ENCODE measurements at places on chromosomes 2 and 18. TPM values are rescaled to one million over a fixed set of nuclear protein-coding genes. Genes with fewer than 3 reads are reported as not detected.

TUBA4A gene
- 27.5 TPM for total RNA-seq

LIPG gene
- total RNA-seq, result 10.2 TPM

AMER3 gene
- total RNA-seq, result 20.6 TPM

CAB39 gene
- total RNA-seq, result 60.3 TPM

- H3K4me3 ChIP-seq, result no peak overlapping the region
- H3K4me1 ChIP-seq, result peaks cover under 1% of the 10 kb centered on the region
- DNase-seq, result no peak
- H3K27me3 ChIP-seq, result peaks cover 4% of the 10 kb centered on the region
These were observed 63.4 kb upstream of the GPC1 start for GRCh38 chr2:240372101-240372500.

DNA sequence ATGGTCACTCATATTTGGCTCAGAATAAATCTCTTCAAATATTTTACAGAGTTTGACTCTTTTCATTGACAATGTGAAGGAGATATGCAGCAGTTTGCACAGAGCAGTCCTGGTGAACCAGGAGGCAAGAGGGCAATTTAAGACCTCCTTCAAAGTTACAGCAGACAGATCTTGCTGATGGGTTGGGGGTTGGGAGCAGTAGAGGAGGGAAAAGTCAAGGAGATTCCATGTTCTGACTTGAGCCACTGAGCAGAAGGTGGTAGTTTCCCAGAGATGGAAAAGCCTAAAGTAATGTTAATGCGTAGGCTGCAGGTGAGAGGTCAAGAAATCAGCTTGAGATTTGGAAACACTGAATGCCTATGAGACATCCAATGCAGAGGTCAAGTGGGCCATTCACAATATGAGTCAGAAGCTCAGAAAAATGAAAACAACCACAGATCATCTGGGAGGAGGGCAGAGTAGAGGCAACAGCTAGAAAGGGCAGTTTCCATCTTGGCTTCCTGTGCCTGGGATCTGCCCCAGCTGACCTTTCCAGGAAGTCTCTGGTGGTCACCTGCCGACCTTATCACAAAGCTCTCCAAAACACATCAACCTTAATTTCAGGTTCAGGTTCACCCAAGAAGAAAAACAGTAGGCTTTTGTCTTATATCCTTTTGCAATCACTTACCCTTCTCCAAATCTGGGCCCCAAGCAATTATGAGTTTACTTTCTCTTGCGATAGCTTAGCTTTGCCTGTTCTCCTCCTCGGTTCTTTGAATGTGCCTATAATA lies 197.5 kb upstream of the ARL4C start:
- no peak overlapping the region for H3K4me3 ChIP-seq
- DNase-seq, result no peak
- peaks cover 12% of the 10 kb centered on the region for H3K4me1 ChIP-seq

DNA sequence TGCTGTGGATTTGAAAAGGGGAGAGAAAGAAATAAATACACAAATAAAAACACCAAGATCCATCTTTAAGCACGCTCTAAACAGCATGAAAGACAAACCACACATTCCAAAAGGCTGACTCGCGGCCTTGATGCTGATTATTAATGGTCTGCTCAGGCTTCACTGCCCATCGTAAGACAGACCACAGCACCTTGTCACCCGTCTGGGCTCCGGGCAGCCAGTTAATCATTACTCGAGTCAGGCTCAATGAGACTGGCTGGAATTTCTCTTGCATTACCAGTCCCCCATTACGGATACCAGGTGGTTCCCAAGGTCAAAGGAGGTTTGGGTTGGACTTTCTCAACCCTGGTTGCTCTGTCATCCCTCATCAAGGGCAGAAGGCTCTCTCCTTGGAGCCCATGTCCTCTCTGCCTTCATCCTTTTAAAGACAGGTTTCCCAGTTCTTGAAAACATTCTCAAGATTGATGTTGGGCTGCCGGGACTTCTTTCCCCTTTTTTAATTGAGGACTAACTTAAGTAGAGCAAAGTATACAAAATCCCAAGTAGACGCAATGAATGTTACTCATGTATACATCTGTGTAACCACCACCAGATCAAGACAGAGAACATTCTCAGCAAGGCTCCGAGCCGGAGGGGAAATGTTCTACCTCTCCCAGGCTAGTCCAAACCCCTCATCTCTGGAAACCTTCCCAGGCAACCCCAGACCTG lies 8.1 kb downstream of the SMAD7 start:
- H3K4me1 ChIP-seq, result peaks cover 66% of the 10 kb centered on the region
- no peak overlapping the region for H3K27ac ChIP-seq
- H3K4me3 ChIP-seq, result no peak overlapping the region
- no peak for DNase-seq
- H3K36me3 ChIP-seq, result no peaks in the 10 kb centered on the region

DNA sequence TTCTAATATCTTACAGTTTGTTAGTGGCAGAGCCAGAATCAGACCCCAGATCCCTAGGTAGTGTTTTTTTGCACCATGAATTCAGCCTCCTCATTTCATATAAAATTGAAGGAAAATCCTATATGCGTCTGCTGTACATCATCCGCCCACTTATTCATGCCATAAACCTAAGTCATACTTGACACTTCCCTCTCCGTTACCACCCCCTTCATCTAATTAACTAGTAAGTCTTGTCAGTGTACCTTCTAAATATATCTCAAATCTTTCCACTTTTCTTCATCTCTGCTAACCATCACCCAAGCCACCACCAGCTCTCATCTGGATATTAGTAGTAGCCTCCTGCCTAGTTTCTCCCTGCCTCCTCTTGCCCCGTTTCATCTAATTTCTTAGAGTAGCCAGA lies 248.7 kb upstream of the SIX3 start:
- H3K27me3 ChIP-seq, result peaks cover 6% of the 10 kb centered on the region
- H3K4me1 ChIP-seq, result peaks cover 18% of the 10 kb centered on the region
- H3K4me3 ChIP-seq, result no peak overlapping the region
- H3K27ac ChIP-seq, result no peak overlapping the region
- no peaks in the 10 kb centered on the region for H3K36me3 ChIP-seq
- DNase-seq, result no peak

GRCh38 chr2:119859528-119859927 lies 99.8 kb downstream of the PTPN4 start:
- H3K27ac ChIP-seq, result no peak overlapping the region
- peaks cover 30% of the 10 kb centered on the region for H3K4me1 ChIP-seq
- DNase-seq, result no peak
- H3K36me3 ChIP-seq, result no peaks in the 10 kb centered on the region

DNA sequence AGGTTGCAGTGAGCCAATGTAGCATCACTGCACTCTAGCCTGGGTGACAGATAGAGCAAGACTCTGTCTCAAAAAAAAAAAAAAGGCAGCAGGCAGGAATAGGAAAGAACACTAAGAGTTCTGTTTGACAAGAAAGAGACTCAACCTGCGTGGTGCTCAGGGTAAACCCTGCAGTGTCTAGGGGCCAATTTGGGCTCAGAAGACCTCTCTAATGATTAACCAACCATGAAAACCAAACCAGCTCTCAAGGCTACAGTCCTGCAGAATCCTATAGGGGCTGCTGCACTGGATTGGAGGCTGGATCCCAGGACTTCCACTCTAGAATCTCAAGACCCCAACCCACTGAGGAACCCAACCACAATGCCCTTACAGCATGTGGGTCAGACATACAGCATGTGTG lies 2.4 kb downstream of the TRABD2A start:
- no peak for DNase-seq
- peaks cover 8% of the 10 kb centered on the region for H3K36me3 ChIP-seq
- H3K4me3 ChIP-seq, result no peak overlapping the region
- H3K27me3 ChIP-seq, result peaks cover 26% of the 10 kb centered on the region
- H3K4me1 ChIP-seq, result peaks cover 12% of the 10 kb centered on the region
- H3K27ac ChIP-seq, result no peak overlapping the region

- H3K27me3 ChIP-seq, result no peaks in the 10 kb centered on the region
- H3K36me3 ChIP-seq, result no peaks in the 10 kb centered on the region
- H3K4me1 ChIP-seq, result no peaks in the 10 kb centered on the region
These were observed 23.7 kb downstream of the RASGRP3 start for GRCh38 chr2:33500177-33500576.

DNA sequence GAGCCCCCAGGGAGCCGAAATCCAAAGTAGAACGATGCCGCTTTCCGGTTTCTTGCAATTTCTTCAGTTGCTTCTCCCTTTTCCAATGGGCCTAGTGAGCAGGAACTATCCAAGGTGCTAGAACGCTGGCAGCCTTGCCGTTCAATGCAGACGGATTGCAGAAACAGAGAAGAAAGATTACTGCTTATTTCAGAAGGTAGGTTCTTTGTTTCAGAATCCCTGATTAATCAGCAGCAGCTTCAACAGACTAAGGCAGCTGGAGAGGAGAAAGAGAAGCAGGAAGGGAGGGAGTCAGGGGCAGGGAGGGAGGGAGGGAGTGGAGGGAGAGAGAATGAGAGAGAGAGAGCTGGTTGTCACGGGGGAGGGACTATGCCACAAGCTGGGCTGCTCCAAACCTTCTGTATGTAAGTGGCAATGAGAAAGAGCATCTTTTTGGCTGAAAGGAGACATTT lies 576 bp downstream of the NYAP2 start:
- peak overlapping the region; percentile 100 for H3K27ac ChIP-seq
- peaks cover 6% of the 10 kb centered on the region for H3K27me3 ChIP-seq
- peak overlapping the region; percentile 88 for H3K4me3 ChIP-seq
- peak; percentile 41 for DNase-seq
- H3K36me3 ChIP-seq, result no peaks in the 10 kb centered on the region
- peaks cover 38% of the 10 kb centered on the region for H3K4me1 ChIP-seq

DNA sequence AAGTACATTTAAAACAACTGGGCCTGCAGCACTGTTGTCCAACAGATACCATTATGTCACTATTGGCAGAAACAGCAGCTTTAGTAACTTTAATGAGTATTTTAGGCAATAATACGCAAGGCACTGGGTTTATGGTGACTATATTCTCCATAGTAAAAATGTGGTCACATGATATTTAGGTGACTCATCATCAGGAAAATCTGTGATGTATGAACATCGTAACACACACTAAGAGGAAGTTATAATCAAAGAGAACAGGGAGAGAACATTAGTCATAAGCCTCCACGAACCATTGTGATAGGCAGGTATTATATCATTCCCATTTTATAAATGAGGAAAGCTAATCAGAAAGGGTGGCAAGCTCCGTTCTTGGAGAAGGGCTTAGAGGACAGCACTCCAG lies 36.9 kb downstream of the RAPH1 start:
- no peak overlapping the region for H3K4me3 ChIP-seq
- no peak overlapping the region for H3K27ac ChIP-seq
- H3K27me3 ChIP-seq, result no peaks in the 10 kb centered on the region
- DNase-seq, result no peak
- H3K4me1 ChIP-seq, result no peaks in the 10 kb centered on the region

GRCh38 chr2:53342248-53342647 lies 425.4 kb upstream of the CHAC2 start:
- no peak overlapping the region for H3K4me3 ChIP-seq
- DNase-seq, result no peak
- H3K36me3 ChIP-seq, result no peaks in the 10 kb centered on the region

DNA sequence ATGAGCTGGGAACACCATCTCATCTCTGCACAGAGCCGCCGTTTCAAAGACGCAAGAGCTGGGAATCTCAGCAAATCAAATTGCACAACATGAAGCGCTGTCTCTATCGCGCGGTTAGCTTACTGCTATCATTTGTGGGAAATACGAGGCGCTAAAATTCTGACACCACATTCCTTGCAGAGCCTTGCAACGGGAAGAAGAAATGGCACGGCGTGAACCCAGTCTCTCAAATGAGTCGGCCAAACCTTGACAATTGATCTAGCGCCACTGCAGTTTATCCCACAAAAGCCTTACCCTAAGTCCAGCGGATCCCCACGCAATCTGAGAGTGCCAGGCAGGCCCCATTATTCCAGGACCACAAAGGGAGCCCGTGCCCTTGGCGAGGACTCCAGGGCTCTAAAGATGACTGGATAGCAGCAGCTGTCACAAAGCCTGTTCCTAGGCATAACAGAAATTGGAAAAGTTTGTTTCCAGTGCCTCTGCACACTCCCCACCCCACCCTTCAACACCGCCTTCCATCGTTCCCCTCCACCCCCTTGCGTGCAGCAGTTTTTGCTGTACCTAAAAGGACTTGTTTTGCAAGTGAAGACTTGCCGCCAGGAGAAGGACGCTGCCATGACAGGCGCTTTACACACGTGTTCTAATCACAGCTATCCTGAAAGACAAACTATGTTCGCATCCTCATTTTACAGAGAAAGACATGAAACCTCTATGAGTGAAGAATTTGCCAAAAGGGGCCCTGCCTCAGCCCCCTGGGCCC lies 252.4 kb downstream of the EIPR1 start:
- no peak overlapping the region for H3K4me3 ChIP-seq
- peak overlapping the region; percentile 62 for H3K27ac ChIP-seq
- H3K36me3 ChIP-seq, result no peaks in the 10 kb centered on the region
- no peak for DNase-seq

- peak overlapping the region; percentile 77 for H3K4me3 ChIP-seq
- peaks cover 59% of the 10 kb centered on the region for H3K4me1 ChIP-seq
- DNase-seq, result no peak
- H3K27ac ChIP-seq, result peak overlapping the region; percentile 95
These were observed 275.3 kb downstream of the EIPR1 start for GRCh38 chr2:3102081-3102921.

DNA sequence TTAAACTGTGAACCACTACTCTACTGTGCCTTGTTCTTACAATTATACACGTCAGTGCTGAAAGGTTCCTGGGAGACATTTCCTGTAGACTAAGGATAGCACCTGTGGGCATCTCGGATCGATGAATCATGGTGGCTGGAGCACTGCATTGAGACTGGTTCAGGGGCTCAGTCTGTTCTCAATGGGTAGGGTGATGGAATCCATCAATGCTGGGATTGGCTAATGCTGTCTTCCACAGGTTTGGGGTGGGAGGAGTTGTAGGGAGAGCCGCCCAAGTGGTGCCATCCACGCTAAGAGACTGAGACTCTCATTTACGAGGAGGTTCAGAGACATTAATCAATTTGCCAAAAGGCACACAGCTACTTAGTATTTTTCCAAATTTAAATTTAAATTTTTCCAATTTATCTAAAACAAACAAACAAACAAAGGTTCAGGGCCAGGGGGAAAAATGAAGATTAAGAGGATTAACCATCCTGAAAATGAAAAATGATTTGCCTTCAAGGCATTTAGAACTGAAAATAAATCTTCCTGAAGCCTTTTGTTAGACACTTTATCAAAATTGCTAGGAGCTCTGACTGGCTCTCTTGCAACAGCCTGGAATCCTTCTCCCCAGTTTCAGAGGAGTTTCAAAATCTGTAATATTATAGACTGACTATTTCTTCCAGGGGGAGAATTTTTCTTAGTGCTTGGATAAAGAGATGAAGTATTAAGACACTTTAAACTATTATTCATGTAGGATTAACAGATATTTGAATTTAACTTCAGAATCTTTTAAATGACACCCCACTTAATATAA lies 359.2 kb downstream of the TGIF1 start:
- no peak overlapping the region for H3K27ac ChIP-seq
- H3K4me1 ChIP-seq, result no peaks in the 10 kb centered on the region
- no peaks in the 10 kb centered on the region for H3K27me3 ChIP-seq
- H3K4me3 ChIP-seq, result no peak overlapping the region

DNA sequence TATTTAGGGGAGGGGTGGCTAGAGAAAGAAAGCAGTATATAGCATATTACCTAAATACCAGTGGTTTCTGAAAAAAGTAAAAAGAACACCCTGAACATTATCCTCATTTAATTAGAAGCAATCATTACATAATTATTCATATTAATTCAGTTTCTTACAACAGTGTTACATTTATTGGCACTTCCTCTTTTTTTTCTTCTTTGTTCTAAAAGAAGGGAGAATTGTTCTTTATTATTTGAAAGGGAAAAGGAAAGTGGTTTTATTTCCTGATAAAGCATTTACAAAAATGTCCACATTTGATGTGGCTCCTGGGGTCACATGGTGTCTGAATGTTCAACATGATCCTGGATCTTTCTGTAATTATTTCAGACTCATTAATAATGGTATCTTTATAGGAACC lies 254.9 kb upstream of the ZEB2 start:
- H3K4me3 ChIP-seq, result no peak overlapping the region
- no peaks in the 10 kb centered on the region for H3K36me3 ChIP-seq
- no peak overlapping the region for H3K27ac ChIP-seq
- H3K27me3 ChIP-seq, result no peaks in the 10 kb centered on the region

- H3K36me3 ChIP-seq, result peaks cover 13% of the 10 kb centered on the region
- no peak overlapping the region for H3K4me3 ChIP-seq
- H3K27ac ChIP-seq, result no peak overlapping the region
These were observed 16.1 kb downstream of the WNT10A start for GRCh38 chr2:218896501-218897393.
